ENCODE measurements at places on chromosomes 2 and 18.

DNA sequence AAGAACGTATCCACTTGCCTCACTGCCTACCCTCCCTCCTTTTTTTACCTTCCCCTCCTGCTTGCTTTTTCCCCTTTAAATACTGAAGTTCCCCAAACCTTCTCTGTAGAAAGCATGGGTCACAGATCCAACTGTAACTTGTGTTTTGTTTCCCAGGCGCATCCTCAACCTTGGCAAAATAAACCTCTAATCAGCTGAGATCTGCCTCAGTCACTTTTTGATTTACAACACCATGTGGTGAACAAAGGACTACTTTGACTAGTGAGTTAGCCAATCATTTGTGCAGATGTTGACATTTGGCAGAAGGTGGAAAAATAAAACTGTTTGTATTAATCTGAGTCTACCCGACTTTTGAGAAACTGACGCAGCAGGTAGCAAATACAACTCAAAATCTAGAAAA is 23.3 kb upstream of the MCM6 start:
- DNase-seq: no peak

GRCh38 chr2:130917006-130917688 is 80.4 kb downstream of the ARHGEF4 start:
- DNase-seq: no peak

GRCh38 chr2:180038997-180039396 is 31.9 kb upstream of the CWC22 start:
- no peak for DNase-seq

DNA sequence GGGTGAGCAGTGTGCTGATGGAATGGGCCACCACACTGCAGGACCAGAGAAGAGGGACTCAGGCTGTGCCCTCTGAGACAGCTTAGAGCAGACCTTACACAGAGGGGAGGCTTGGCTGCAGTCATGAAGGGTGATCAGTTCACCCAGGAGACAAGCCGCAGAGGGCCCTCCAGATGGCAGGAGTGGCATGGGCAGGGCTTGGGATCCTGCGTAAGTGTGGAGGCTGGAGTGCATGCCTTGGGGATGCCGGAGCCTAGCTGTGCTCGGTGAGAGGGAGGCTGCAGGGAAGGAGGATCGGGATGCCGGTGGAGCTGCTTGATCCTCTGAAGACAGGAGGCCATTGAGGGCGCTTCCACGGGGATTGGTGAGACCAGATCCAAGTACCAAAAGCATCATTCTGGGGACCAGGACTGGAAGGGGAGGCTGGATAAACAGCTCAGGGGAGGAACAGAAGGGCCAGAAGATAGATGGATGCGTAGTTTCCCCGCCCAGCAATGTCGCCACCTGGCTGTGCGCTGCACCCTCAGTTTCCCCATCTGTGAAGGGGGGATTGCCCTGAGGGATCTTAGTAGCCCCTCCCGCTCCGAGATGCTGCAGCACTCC is 163.4 kb downstream of the INHBB start:
- DNase-seq: no peak

DNA sequence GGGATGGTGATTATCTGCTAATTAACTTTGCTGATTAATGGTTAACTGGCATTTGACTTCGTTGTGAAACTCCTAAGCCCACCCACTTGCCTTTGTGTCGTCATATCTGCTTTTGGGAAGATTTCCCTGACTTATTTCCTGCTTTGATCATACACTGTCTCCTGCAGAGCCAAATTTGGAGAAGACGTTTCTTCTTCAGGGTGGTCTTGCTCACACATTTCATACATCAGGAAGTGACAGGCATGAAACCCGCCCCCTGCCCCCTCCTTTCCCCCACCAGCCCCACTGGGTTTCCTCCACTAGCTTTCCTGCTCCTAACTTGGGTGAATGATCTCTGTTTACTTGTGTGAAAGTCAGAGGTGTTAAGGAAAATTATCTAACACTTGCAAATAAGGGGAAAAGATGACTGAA is 300.1 kb downstream of the TSN start:
- DNase-seq: no peak

- no peak for DNase-seq
Observed at GRCh38 chr2:774436-774835, 97.2 kb upstream of the TMEM18 start.

DNA sequence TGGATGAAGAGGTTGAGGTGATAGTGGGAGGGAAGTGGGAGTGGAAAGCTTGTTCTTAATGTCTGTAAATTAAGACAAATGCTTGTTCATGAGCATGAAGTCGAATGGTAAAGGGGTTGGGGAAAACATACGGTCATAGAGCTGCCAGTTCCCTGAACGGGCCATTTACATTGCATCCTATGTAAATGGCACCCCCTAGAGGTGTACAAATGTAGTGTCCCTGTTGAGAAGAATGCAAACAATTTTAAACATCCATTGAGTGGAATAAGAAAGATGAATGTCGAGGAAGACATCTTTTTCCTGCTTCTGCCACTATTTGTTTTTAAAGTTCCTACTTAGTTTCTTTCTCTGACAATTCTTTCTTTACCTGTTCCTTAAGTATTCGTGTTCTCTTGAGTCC is 155.7 kb downstream of the RDH14 start:
- DNase-seq: no peak

GRCh38 chr2:19319698-19320097 is 38.7 kb downstream of the OSR1 start:
- DNase-seq: no peak

DNA sequence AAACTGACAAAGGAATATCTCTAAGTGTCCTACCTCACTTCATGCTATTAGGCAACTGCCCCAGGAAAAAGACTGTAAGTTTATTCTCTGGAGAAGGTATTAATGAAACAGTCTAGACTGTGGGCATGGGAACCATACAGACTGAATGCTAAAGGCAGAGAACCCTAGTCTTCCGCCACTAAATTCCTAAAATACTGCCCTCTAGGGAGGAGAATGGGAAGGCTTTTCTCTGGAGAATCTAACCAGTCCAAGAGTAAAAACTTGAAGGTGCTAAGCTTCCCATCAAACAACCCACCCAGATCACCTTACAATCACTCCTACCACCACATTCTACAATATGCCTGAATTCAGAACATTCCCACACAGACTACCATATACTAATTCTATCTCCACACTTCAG is 3.4 kb downstream of the SRBD1 start:
- DNase-seq: no peak

Measured in NCI-H1092 (cell line).